ENCODE measurements at places on chromosomes 16 and 17. TPM values are rescaled to one million over a fixed set of nuclear protein-coding genes. Genes with fewer than 3 reads are reported as not detected.

GRCh38 chr17:29885031-29885640, 44.9 kb downstream of the SSH2 start:
- no peak for DNase-seq

GRCh38 chr17:77353684-77354419, 213.1 kb downstream of the SEC14L1 start:
- no peak for DNase-seq

The MAP2K4 gene
- total RNA-seq, result 36.5 TPM

GRCh38 chr17:59485946-59486345, 79.5 kb upstream of the DHX40 start:
- no peak for DNase-seq

DNA sequence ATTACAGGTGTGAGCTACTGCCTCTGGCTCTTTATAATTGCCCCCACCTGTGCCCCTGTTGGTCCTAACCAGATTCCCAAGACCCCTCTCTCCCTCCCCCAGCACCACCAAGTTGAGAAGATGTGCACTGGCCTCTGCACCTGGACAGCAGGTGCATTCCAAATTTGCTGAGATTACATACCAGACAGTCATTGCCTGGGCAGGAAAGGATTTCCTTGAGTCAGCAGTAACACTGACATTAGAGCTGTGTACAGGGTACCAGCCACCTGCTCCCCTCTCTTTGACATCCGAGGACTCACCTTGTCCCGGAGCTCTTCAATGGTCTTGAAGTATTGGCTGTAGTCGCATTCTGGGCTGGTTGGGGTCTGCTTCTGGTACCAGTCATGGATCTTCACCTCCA, 659 bp downstream of the KRT15 start:
- no peak for DNase-seq

GRCh38 chr17:18225642-18226283, 328 bp downstream of the LLGL1 start:
- DNase-seq, result no peak

The PRAC1 gene
- not detected for total RNA-seq

DNA sequence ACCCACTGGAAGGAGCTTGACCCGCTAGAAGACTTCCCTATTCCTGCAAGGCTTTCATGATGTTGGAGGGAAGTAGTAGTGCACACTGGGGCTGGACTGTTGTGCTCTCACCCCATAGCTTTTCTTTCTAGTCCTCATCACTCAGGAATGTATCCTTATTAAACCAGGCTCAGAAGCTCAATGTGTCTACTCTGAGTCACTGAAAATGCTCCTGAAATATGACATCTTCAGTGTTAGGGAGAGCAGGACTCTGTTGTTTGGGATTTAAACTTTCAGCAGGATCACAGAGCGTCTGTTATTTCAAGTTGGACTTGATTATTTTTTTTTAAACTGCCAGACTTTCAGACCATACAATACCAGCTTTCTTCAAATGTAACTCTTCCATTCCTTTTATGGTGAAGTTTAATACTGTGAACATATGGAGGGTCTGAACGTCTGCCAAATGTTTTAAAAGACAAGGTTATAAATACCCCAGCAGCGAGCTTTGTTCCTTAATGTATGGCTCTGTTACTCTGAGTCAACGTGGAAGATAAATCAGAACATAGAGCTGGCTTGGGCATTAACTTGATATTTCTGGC, 257.5 kb downstream of the CDH11 start:
- no peak for DNase-seq

GRCh38 chr17:37702598-37702997, 42.3 kb downstream of the HNF1B start:
- DNase-seq, result no peak

DNA sequence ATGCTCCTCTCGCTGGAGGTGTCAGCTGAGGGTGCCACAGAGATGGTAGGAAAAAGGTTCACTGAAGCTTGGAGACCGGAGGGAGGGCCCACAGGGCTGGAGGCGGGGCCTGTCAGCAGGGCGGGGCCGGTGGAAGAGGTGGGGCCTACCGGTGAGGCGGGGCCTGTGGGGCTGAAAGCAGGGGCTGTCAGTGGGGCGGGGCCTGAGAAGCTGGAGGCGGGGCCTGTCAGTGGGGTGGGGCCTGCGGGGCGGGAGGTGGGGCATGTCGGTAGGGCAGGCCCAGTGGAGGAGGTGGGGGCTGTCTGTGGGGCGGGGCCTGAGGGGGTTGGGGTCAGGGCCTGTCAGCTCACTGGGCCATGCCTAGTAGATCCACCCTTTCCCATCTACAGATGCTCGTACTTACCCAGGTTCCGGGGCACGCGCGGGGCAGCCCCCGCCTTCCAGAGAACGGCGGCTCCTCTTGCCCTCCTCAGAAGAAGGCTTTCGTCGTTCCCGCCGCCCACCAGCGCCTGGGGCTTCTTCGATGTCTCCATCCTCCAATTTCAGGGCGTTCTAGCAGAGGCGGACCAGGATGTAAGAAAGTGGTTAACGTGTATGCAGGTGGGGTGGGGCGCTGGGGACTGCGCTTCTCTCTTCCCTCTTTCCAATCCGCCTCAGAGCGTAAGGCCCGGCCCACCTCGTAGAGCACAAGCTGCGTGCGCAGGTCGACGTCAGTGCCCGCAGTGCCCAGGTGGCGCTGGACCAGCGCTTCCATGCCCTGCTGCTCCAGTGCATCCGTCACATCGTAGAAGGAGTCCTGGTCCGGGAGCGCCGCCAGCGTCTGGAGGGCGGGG, 9.8 kb downstream of the TMEM208 start:
- DNase-seq, result peak; percentile 75

DNA sequence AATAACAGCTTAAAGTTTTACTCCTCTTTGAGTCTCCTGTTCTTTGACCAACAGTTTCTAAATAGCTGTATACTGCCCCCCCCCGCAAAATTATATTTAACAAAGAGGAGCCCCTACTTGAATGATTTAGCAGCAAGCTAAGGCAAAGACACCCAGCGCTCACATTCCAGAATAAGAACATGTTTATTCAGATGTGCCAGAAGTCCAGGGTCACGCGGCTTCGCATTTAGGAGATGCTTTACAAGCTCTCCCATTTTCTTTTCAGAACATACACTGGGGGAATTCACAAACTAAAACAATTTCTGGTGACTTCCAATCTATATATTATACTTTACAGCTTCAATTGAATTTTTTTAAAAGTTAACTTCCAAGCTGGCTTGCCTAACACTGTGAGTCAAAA, 5.3 kb downstream of the PLD6 start:
- no peak for DNase-seq

The OTOP3 gene
- not detected for total RNA-seq

The ABCA6 gene
- total RNA-seq, result 0.38 TPM

DNA sequence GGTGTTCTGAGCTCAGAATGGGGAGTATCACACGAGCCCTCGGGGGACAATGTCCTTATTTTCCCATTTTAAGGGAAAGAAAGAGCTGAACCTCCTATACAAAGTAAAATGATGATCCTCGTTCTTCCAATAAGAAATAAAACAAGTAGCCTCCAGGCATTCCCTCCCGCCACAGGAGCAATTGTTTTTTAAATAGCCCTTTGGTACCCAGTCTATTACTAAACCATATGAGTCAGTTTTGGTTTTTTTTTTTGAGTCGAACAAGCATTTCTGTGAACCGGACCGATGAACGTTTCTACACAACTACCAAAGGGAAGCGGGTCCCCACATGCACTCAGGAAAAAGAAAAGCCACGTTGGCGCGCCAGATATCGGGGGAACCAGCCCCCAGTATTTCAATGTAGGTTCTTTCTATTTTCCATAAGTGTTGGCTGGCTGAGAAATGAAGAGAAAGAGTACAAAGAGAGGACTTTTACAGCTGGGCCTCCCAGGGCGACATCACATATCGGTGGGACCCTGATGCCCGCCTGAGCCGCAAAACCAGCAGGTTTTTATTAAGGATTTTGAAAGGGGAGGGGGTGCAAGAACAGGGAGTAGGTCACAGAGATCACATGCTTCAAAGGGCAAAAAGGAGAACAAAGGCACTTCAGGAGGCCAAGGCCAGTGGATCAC, 3.8 kb upstream of the DCXR start:
- DNase-seq, result no peak
